AG08396 (cell line): ENCODE measurements at places on chromosomes 11 and 22.

DNA sequence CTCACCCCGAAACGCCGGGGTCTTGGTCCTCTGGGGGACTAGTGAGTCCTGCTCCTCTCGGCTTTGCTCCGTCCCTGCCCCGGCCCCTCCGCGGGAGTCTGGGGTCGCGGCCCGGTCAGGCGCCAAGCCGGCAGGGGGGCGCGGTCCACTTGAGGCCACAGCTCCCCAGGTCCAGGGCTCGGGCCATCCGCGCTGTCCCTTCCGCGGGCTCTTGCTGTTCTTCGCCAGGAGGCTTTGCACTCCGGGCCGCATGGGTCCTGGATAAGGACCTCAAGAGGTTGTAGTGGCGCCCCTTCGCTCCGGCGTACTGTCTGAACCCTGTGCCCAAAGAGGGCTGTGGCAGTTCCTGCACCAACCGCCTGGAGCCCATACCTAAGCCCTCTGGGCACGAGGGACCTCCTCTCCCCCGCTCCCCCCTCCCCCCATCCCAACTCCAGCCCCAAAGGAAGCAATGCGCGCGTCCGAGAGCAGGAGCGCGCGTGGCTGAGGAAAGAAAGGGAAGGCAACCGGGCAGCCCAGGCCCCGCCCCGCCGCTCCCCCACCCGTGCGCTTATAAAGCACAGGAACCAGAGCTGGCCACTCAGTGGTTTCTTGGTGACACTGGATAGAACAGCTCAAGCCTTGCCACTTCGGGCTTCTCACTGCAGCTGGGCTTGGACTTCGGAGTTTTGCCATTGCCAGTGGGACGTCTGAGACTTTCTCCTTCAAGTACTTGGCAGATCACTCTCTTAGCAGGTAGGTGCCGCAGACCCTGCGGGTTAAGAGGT, at the start of gene ADM:
TSS of gene ADM (plus strand) at position 579 of the 767 bp plus-strand sequence. CDS start 628 bp downstream, outside the sequence.
- peak; percentile 95 for DNase-seq

DNA sequence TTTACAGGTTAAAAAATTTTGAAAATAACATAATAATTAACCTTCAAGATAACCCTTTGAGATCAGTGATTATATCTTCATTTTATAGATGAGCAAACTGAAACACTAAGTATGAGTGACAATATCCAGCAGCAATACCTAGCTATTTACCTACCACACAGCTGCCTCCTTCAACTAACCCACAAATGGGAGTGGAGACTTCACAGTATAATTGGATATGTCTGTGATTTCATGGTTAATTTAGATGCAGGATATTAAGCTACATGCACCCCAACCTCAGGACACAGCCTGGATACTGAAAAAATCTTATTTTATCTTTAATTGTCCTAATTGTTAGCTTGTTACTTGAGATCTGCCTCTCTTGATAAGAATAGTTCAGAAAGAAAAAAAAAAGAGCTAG, 297.2 kb upstream of the ANO5 start:
- no peak for DNase-seq

DNA sequence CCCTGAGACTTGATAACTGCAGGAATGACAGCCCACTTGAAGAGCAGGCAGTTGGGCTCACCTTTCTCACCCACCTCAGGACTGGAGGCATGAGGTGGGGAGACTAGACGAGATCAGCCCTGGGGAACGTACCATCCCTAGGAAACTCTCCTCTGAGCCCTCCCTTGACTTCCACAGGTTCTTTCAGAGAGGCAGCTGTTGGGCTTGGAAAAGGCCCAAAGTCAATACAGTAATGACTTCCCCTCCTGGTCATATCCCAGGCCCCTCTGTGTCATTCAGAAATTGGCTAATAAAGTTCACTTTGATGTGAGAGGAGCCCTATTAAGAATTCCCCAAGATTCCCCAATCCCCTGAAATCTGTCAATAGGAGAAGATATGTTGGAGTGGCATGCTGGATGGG, 5.8 kb upstream of the NECTIN1 start:
- DNase-seq, result no peak

GRCh38 chr11:16166571-16166970, 189.8 kb downstream of the SOX6 start:
- DNase-seq, result no peak

DNA sequence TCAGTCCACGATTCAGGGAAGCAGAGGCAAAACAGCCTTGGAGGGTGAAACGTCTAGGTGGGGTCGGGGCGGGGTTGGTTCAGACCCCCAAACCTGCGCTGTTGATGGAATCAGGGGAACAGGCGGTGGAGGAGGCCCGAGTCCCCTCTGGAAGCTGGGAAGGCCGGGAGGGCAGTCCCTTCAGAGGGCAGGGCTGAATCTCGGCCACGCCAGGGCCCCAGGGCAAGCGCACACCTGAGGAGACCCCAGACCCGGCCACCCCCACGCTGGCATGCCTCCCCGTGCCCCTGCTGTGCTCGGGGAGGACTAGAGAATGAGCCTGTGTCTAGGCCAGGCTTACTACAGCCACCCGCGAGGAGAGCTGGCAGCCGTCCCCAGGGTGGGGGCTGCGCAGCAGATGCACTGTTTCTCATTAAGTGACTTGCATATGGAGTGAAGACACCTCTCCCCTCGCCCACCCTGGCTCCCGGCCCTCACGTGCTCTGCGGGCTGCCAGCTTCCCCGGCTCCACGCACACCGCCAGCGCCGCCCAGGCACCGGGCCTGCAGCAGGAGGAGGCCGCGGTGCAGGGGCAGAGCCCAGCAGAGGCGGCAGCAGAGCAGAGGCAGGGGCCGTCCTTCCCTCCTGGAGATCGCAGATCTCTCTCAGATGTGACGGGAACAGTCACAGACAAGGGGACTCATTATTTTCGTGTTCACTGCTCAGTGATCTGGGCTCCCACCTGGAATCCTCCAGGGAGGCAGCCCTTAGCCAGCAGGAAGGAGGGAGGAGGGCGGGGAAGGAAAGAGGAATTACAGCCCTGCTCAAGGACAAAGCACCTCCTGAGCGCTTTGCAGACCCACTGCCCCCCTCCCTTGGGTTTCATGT, 47.1 kb upstream of the OPCML start:
- no peak for DNase-seq

DNA sequence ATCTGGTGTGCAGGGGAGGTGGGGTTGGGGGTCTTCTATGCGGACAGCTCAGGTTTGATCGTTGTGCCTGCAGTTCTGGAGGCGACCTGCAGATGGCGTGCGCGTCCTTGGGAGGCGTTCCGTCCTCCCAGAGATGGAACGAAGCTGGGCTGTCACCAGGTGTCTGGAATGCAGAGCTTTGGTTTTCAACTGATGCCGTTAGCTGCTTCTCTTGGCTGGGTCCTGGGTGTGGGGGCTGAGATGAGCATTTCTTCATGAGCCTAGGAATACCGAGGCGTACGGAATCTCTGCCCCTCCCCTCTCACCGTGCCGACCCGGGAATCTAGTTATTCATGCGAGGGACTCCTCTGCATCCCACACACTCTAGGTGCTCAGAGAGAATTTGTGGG, 98.6 kb downstream of the CEP164 start:
- peak; percentile 89 for DNase-seq

DNA sequence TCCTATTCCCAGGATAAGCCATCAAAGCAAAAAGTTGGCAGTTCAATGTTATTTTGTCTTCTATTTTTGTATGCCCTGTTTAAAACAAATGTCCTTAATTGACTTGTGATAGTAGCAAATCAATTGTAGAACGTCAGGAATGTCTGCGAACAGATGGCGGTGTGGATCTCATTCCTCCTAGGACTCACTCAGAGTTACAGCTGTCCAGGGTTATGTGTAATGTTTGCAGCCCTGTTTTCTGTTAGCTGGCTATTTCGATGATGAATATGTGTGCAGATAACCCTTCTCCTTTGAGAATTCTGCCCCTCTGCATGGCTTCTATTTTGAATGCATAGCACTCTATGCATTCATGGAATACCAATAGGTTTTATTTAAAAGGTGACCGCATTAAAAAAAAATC, 1248.0 kb upstream of the CNTN5 start:
- DNase-seq, result no peak

DNA sequence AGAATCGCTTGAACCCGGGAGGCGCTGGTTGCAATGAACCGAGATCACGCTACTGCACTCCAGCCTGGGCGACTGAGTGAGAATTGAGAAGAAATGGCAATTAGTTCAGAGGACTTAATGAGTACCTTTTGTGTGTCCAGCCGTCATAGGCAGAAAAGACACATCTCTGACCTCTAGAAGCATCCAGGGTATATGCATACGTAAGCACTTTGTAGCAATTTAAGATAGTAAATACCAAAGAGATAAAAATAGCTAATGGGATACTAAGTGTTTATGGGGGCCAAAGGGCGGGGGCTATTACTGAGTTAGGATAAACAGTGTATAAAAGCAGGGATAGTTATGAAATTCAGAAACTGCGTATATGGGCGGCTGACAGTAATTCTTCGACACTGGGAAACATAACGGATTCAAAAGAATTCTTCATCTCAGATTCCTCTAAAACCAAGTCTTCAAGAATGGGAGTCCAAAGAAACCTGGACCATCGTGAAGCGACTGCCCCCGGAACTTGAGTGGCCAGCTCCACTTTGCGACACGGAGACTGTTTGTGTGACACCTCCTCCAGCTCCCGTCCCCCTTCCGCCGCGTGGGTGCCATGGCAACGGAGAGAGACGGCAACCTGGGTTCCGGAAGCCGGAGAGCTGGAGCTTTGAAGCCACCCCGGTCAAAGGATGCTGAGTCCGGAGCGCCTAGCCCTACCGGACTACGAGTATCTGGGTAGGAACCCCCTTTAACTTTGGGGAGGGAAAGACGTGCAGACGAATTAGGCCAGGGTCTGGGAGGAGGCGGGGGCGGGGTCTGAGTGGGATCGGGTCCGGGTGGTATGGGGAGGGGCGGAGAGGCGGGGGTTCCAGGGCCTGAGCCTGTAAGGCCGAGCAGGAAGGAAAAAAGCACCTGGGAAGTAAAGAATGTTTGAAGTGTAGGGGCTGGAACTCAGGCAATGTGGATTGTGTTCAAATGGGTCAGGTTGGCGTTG, at the start of gene CSTPP1:
TSS of gene CSTPP1 (plus strand) at position 624 of the 973 bp plus-strand sequence. CDS start at position 669, 45 bp downstream.
- peak; percentile 96 for DNase-seq

DNA sequence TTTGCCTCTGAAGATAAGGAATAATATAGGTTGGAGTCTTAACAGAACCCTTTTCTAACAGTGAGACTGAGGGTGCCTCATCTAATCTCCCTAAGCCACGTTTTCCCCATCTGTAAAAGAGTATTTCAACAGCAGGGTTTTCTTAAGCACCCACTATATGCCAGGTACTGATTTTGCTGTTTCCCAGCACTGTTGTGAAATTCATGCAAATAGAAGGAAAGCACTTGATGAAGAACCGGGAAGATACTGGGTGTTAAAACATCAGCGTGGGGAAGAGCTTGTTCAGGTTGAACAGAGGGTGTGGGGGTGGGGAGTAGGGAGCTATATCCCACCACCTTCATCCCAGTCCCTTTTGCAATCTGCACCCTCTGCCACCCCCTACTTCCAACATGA, 2.8 kb downstream of the HMOX1 start:
- no peak for DNase-seq

GRCh38 chr11:94959179-94959578, 14.2 kb downstream of the CWC15 start:
- DNase-seq, result no peak

- peak; percentile 48 for DNase-seq
Observed at GRCh38 chr11:34263441-34264091, 94.2 kb downstream of the ABTB2 start.

- DNase-seq, result peak; percentile 81
Observed at GRCh38 chr11:8671193-8671612, 11.3 kb downstream of the TRIM66 start.

DNA sequence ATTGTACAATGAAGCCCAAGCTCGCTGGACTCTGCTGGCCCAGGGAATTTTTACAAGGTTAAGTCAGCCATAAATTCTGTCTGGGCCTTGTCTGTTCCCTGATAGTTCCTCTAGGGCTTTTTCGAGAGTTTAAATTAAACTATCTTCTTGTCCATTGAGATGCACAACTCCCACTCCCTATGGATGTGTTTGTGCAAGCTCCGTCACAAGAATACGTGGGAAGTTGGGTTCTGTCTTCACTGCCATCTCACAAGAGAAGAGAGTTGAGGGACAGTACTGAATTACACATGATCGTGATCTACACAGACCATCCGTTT, 153.6 kb upstream of the TTC12 start:
- no peak for DNase-seq

- no peak for DNase-seq
Observed at GRCh38 chr11:18703001-18703763, 4.6 kb downstream of the TMEM86A start.

DNA sequence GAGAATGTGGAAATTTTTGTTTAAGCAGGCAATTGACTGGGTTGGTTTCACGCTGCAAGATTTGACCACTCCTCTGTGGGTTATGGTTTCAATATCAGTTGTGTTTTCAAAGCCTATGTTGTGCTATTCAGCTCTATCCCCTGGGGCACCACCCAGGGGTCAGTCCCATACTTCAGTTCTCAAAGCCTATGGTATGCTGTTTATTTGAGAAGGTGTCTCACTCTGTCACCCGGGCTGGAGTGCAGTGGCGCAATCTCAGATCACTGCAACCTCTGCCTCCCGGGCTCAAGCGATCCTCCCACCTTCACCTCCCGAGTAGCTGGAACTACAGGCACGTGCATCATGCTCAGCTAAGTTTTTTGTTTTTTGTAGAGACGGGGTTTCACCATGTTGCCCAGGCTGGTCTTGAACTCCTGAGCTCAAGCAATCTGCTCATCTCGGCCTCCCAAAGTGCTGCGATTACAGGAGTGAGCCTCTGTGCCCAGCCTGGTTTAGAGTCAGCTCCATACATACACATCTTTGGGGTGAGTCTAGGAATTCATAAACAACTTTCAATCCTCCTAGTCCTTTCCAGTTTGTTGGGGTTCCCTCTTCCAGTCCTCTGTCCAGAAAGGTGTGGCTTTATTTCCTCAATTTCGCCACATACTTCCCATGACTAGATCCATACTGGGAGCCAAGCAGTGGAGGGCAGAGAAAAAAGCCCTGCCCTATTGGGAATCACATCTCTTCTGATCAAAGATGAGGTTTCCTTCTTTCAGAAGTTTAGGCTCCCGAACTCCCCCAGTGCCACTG, 35.0 kb upstream of the MAPK1 start:
- DNase-seq, result no peak

DNA sequence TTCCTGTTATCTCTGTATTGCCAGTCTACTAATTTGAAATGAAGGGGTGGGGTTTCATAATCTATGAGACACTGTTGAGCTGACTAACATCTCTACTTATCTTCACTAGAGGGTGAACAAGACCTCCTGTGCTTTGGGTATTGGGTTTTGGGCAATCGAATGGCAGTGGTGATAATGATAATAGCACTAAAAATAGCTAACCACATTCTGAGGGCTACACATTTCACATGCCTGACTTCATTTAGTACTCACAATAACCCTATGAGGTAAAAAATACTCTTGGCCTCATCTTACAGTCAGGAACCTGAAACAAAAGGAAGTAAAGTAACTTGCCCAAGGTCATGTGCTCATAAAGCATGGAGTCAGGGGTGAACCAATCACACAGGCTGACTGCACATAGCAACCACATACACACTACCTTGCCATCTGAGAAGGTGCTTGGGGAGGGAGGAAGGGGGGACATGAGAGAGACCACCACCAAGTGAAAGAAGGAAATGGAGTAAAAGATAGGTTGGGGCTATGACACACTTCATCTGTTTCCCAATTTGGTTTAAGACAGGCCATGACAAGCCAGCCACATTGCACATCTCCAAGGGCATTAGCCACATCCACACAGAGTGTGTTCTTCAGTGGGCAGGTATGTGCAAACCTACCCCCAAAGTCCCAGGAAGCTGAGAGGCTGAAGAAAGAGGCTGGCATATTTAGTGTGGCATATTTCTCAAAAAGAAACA, 387.6 kb upstream of the DDI1 start:
- DNase-seq, result no peak

- DNase-seq, result no peak
Observed at GRCh38 chr11:73978576-73979086, 4.0 kb downstream of the UCP2 start.

- no peak for DNase-seq
Observed at GRCh38 chr11:121421149-121421901, 30.8 kb upstream of the SORL1 start.
